ENCODE measurements at places on chromosomes 1 and 21.

- DNase-seq: no peak
Observed at GRCh38 chr1:33696962-33697361, 166.9 kb upstream of the HMGB4 start.

GRCh38 chr1:40204856-40205255, 42.9 kb upstream of the TMCO2 start:
- no peak for DNase-seq

- DNase-seq: no peak
Observed at GRCh38 chr21:40381111-40381510, 465.8 kb downstream of the DSCAM start.

GRCh38 chr1:228396770-228397662, 9.6 kb downstream of the TRIM11 start:
- no peak for DNase-seq

- no peak for DNase-seq
Observed at GRCh38 chr1:204358605-204359004, 1.1 kb downstream of the PLEKHA6 start.

Measured in activated T-helper 1 cell treated with anti-CD3 and anti-CD28 coated beads, Interleukin-2, amount 50 U/mL, for 16 hours (primary cell).